CD8-positive, alpha-beta T cell (primary cell): ENCODE measurements at places on chromosomes 5 and 9. TPM values are rescaled to one million over a fixed set of nuclear protein-coding genes. Genes with fewer than 3 reads are reported as not detected.

The CFAP90 gene
- not detected for total RNA-seq

The LURAP1L gene
- total RNA-seq, result not detected

The LTC4S gene
- 3.2 TPM for total RNA-seq

The CFAP77 gene
- not detected for total RNA-seq

The CCL27 gene
- total RNA-seq, result not detected

The CXCL14 gene
- total RNA-seq, result not detected

The PTPRD gene
- not detected for total RNA-seq

The MEF2C gene
- total RNA-seq, result 1.6 TPM

The PCDHA1 gene
- total RNA-seq, result not detected

The PCDHGA5 gene
- total RNA-seq, result not detected

The FLT4 gene
- 11.1 TPM for total RNA-seq

The C5orf22 gene
- total RNA-seq, result 11.4 TPM

The IL5 gene
- total RNA-seq, result not detected

The TRPM6 gene
- not detected for total RNA-seq

The TUSC1 gene
- total RNA-seq, result not detected

The C9orf153 gene
- 0.54 TPM for total RNA-seq

The DOK3 gene
- 1.1 TPM for total RNA-seq

The KCNN2 gene
- total RNA-seq, result not detected

The PCDHB14 gene
- total RNA-seq, result not detected

The NMUR2 gene
- not detected for total RNA-seq

The CDH10 gene
- not detected for total RNA-seq

The CTXN3 gene
- not detected for total RNA-seq

The DMGDH gene
- total RNA-seq, result 0.90 TPM

The KIF4B gene
- not detected for total RNA-seq

The INSYN2B gene
- total RNA-seq, result not detected

The DMRT2 gene
- not detected for total RNA-seq

The PLPPR1 gene
- not detected for total RNA-seq

The TRIO gene
- total RNA-seq, result 6.5 TPM

The DMRT1 gene
- not detected for total RNA-seq

The IFNA6 gene
- total RNA-seq, result not detected

The HSPB3 gene
- total RNA-seq, result not detected

The TMOD1 gene
- total RNA-seq, result 0.11 TPM

The ANXA6 gene
- 89.4 TPM for total RNA-seq

The SHC3 gene
- total RNA-seq, result not detected

The IFNA13 gene
- total RNA-seq, result not detected
